Activated effector memory CD4-positive, alpha-beta T cell treated with Interleukin-2 at 50 U/mL for 16 hours (primary cell): ENCODE measurements at places on chromosomes 11 and 22.

GRCh38 chr22:23124611-23125511 lies 16.9 kb downstream of the RSPH14 start:
- no peak for DNase-seq

DNA sequence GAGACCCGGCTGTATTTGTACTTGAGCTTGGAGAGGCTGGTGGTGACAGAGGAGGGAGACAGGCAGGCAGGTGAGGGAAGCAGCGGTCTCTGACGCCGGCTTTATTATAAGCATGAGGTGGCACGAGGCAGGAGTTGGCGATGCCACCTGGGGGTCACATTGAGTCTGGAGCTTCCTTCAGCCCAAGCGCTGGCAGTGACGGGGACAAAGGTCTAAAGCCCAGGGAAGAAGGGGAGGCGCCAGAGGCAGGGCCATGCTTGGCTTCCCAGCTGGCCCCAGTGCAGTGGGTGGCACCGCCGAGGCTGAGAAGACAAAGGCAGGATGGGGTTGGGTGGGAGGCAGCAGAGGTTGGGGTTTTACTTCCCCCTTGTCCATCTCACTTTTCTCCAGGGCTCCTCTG lies 4.5 kb downstream of the FXYD2 start:
- no peak for DNase-seq

DNA sequence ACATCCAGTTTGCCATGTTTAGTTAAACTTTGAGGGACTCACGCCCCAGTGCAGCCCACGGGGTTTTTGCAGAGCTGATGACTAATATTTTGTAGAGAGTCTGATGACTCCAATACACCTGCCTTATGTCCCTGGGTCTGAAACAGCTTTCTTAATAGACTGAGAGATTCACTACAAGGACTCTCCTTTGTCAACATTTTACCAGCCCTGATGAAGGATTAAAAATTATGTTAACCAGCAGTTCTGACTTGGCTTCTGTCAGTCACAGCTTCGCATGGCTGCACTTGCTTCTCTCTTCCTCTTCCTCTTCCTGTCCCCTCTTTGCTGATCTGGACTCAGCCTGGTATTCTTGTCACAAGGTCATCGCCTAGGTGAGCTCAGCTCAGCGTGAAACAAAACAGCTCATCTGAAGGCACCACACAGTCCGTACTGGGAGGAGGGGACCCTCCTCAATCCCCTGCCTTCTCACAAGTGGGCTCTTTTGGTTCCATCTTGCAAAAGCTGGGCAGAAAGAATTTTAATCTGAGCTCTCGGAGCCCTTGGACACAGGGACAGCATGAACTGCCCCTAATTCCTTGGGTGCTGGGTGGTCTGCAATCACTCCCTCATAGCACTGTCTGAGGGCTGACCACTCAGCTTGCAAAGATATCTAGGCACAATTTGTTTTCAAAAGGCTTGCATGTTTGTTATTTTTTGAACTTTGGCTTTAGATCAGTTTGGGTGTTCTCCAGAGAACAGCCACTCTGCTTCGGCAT lies 38.1 kb upstream of the POU2AF1 start:
- DNase-seq = no peak

DNA sequence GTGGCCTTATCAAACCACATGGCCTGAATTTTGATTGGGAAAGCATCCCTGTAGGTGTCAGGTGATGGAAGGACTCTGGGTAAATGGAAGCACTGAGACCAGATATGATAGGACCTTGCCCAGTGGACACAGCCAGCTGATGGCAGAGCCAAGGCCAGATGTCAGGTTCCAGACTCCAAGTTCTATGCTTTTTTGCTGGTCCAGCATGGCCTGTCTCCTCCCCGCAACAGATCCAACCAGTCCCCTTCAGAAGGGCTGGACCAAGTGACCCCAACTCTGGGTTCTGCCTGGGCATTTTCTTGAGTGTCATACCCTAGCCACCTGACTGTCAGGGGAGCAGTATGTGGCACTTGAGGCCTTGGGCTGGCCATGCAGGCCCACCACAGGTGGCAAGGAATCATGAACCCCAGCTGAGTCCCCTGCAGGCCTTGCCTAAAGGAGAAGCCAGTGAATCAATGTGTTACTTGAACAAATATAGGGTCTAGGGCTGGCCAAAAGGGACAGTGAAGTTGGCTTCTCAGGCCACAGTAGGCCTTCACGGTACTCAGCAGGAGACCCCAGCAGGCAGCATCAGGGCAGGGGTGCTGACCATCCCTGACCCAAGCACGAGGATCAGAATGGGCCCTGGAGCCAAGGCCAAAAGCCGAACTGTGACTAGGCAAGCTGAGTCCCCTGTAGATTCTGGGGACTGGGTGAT lies 27.1 kb downstream of the KCNQ1OT1 start:
- no peak for DNase-seq

DNA sequence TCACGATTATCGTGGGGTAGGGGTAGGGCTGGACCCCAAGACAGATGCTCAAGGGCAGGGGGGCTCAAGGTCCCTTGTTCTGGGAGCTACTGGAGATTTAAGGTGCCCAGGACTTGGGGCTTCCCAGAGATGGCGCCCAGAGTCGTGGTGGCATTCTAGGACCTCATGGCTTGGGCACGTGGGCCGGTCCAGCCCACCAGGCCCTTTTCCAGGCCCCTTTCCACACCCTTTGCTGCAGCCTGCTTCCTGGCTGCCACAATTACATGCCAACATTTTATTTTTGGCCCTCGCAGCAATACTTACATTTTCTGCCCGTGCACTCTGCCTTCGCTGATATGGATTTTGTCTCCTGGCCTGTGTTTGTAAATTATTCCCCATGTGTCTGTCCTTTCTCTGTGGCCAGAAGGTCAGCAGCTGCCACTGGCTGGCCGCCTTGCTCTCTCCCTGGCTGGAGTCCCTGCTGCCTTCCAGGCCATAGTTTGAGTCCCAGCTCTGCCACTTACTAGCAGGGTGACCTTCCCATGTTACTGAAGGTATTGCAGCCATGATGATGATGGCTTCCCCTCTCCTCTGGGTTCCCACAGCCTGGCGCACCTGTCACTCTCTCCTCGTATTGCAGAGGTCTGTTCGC lies 11.2 kb downstream of the MB start:
- DNase-seq = no peak

- no peak for DNase-seq
Measured at GRCh38 chr11:8767466-8768142, 85.0 kb downstream of the RPL27A start.

- DNase-seq = no peak
Measured at GRCh38 chr11:86314636-86315035, 12.6 kb downstream of the HIKESHI start.

DNA sequence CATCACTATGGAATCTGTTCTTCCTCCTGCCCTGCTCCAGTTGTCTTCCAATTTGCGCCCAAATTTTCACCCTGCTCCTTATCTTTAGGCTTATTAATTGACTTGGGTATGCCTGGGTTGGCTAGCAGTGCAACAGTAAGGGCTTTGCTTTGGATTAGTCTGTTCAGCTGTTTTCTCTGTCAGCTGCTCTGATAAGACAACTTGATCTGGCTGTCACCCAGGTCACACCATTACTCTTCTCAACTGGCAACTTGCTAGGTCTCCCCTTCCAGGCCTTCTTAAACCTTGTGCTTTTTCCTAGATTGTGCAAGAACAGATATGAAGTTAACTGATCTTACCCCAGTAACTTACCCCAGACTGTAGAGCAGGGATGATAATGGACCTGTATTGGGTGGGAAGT lies 357.8 kb upstream of the LARGE1 start:
- DNase-seq = no peak

DNA sequence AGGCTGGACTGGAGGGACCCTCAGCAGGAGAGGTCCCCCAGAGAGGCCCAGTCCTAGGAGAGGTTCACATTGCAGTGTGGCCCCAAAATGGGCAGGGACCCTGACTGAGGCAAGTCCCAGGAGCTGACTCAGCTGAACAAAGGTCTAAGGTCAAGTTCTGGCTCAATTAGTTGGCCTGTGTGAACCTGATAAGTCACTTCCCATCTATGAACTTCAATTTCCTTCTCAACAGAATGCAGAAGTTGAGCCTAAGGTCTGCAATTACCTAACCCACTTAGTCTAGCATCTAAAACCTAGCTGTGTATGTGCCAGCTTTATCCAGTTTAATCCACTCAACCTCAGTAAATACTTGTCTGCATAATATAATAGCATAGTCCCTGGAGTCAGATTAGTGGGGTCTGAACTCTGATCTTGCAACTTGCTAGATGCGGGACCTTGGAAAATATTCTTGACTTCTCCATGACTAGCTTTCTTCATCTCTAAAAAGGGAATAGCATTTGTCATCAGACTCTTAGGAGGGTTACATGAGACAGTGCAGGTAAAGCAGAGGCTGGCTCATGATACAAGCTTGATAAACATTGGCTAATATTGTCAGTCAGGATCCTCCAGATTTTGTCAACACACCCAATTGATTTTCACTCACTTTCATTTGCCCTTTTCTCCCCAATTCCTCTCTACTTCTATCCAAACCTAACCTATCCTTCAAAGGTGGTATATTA lies 465.5 kb downstream of the INSC start:
- DNase-seq = no peak

DNA sequence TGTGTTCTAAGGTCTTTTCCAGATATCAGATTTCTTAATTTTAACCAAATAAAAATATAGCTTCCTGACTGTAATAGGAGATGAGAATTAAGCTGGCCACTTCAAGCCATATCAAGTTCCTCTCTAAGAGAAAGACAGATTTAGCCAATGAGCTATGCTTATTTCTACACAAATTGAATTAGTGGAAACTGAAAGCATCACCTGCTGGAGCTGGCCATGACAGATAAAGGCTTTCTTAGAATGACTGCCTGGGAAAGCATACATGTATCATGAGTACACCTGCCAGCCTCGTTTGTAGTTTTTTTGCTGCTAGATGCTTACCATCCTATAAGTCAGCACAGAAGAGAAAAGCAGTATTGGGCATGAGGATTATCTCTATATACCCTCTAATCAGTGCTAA lies 53.5 kb upstream of the DBX1 start:
- no peak for DNase-seq

DNA sequence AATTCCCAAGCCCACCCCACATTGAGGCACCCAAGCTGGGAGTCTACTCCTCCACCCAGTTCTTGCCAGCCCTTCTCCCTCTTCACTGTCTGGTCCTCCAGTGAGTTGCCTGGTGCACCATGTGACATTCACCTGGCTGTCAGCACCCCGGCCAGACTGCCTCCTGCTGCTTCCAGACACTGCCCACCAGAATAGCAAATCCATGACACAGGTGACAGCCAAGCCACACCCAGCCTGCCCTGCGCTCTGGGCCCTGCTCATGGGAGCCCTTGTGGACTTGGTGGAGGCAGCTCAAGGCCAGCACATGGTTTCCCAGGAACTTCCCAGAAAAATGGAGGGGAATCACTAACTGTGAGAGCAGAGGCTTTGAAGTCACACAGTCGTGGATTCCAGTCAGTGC lies 96.3 kb upstream of the CSNK2A3 start:
- DNase-seq = no peak

DNA sequence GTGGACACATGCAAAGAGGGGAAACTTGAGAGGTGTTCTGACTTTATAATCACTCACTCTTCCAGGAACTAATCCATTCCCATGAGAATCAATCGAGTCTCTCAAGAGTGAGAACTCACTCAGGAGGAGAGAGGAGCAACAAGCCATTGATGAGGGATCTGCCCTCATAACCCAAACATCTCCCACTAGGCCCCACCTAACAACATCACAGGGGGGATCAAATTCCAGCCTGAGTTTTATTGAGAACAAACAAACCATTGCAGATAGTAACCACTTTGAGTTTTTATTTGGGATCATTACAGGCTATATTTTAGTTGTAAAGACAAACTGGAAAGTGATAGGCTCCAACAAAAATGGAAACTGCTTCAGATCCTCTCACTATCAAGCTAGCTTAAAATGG lies 328.8 kb upstream of the CTSC start:
- DNase-seq = no peak
